ENCODE measurements at places on chromosomes 1 and 21. TPM values are rescaled to one million over a fixed set of nuclear protein-coding genes. Genes with fewer than 3 reads are reported as not detected.
A peak's percentile ranks its signal among the peaks of the same experiment; 100 is the strongest.

GRCh38 chr1:218400624-218401023 is 55.5 kb downstream of the TGFB2 start:
- no peak for DNase-seq
- H3K36me3 ChIP-seq = peaks cover 45% of the 10 kb centered on the region
- no peaks in the 10 kb centered on the region for H3K27me3 ChIP-seq
- peaks cover 46% of the 10 kb centered on the region for H3K4me1 ChIP-seq
- H3K4me3 ChIP-seq = no peak overlapping the region

DNA sequence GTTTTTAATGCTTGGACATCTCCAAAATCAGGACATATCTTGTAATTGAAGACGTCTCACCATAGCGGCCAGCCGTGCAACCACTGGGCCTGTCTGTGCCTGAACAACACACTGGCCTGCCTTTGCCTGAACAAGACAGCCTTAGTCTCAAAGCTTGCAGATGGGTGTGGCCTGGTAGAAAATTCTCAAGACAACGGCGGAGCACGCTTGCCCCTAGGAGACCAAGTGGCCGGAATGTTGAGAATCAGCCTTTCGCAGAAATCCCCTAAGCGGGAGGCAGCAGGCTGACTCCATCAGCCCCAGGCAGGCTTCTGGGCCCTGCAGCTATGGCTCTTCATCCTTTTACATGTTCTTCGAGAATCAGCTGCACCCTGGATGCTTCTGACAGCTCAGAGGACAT is 98.0 kb upstream of the C1orf174 start:
- no peak for DNase-seq
- H3K27ac ChIP-seq = no peak overlapping the region
- H3K27me3 ChIP-seq = no peaks in the 10 kb centered on the region
- H3K4me1 ChIP-seq = no peaks in the 10 kb centered on the region
- H3K4me3 ChIP-seq = no peak overlapping the region

GRCh38 chr1:47456250-47456649 is 18.4 kb downstream of the FOXD2 start:
- H3K27me3 ChIP-seq = peaks cover 40% of the 10 kb centered on the region
- no peak for DNase-seq
- H3K4me1 ChIP-seq = no peaks in the 10 kb centered on the region
- H3K27ac ChIP-seq = no peak overlapping the region
- H3K4me3 ChIP-seq = no peak overlapping the region

- DNase-seq = no peak
- H3K27ac ChIP-seq = no peak overlapping the region
- H3K4me3 ChIP-seq = no peak overlapping the region
- peaks cover 21% of the 10 kb centered on the region for H3K4me1 ChIP-seq
Observed at GRCh38 chr21:45115141-45115540, 40.8 kb downstream of the ADARB1 start.

GRCh38 chr1:14940285-14940870 is 213.2 kb upstream of the TMEM51 start:
- H3K27ac ChIP-seq = peak overlapping the region; percentile 78
- no peaks in the 10 kb centered on the region for H3K36me3 ChIP-seq
- H3K4me3 ChIP-seq = no peak overlapping the region
- peaks cover 71% of the 10 kb centered on the region for H3K4me1 ChIP-seq
- no peaks in the 10 kb centered on the region for H3K27me3 ChIP-seq

- peaks cover 8% of the 10 kb centered on the region for H3K4me1 ChIP-seq
- no peaks in the 10 kb centered on the region for H3K36me3 ChIP-seq
- no peak overlapping the region for H3K4me3 ChIP-seq
- DNase-seq = no peak
- H3K27ac ChIP-seq = no peak overlapping the region
Observed at GRCh38 chr1:204190212-204191211, 5.8 kb downstream of the KISS1 start.

- no peak overlapping the region for H3K27ac ChIP-seq
- DNase-seq = no peak
- no peak overlapping the region for H3K4me3 ChIP-seq
- no peaks in the 10 kb centered on the region for H3K4me1 ChIP-seq
- H3K36me3 ChIP-seq = no peaks in the 10 kb centered on the region
- no peaks in the 10 kb centered on the region for H3K27me3 ChIP-seq
Observed at GRCh38 chr21:14687268-14687625, 141.1 kb upstream of the SAMSN1 start.

DNA sequence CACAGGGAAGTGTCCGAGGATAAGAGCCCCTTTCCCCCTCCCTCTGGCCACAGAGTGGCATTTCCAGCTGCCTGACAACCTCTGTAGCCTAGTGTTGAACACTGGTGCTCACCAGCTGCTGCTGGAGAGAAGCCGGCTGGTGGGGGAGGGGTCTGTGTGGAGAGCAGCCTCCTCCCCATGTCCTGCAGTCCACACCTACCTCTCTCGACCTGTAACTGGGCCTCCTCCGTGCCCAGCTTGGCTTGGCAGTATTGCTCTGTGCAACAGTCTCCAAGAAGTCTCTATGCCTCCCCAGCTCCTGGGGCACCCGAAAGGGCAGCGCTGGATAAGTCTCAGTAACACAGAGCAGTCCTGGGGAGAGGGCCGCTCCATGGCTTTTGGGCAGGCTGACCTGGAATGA is 17.0 kb downstream of the PAPPA2 start:
- no peak overlapping the region for H3K27ac ChIP-seq
- no peaks in the 10 kb centered on the region for H3K36me3 ChIP-seq
- no peaks in the 10 kb centered on the region for H3K27me3 ChIP-seq
- H3K4me3 ChIP-seq = no peak overlapping the region
- DNase-seq = no peak
- H3K4me1 ChIP-seq = no peaks in the 10 kb centered on the region

The IFI16 gene
- total RNA-seq = 65.9 TPM

Data from osteocyte (in vitro differentiated cells).